ENCODE measurements at places on chromosomes 6 and 20.

- no peak for DNase-seq
Observed at GRCh38 chr6:18585032-18585573, 198.0 kb downstream of the RNF144B start.

GRCh38 chr6:31697555-31697954 lies 5.6 kb downstream of the ABHD16A start:
- DNase-seq, result no peak

GRCh38 chr20:61524951-61525666 lies 273.0 kb downstream of the CDH4 start:
- no peak for DNase-seq

GRCh38 chr6:73710470-73710869 lies 14.5 kb downstream of the CD109 start:
- DNase-seq, result no peak

DNA sequence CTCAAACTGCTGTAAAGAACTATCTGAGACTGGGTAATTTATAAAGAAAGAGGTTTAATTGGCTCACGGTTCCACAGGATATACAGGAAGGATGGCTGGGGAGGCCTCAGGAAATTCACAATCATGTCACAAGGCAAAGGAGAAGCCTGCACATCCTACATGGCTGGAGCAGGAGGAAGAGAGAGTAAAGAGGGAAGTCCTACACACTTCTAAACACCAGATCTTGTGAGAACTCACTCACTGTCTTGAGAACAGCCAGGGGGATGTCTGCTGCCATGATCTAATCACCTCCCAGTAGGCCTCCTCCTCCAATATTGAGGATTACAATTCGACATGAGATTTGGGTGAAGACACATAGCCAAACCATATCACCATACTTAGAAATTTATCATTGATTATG lies 1307.0 kb upstream of the GJE1 start:
- no peak for DNase-seq

GRCh38 chr6:89567630-89568390 lies 70.7 kb downstream of the LYRM2 start:
- no peak for DNase-seq

GRCh38 chr6:81909981-81910900 lies 157.8 kb upstream of the TENT5A start:
- DNase-seq, result no peak

DNA sequence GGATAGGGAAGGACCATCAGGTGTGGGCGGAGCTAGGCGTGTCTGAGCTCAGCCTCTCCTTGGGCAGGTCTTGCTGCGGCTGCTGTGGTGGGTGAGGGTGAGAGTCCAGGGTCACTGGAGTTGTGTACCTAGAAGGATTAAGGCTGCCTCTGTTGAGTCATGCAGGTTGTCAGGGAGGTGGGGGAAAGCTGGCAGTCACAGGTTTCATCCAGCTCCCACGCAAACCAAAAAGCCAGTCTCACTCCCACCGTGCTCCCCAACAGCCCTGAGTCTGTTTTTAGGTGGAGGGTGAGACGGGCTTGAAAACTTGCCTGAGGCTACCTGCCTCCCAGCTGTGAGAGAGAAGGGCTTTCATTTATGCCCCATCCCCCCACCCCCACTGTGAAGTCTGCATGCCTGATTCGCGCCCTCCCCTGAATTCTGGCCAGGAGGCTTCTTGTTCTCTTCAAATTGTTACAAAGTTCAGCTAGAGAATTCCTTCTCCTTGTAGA lies 161.5 kb downstream of the MYLK4 start:
- no peak for DNase-seq
